RPMI7951 (cell line): ENCODE measurements at places on chromosomes 6 and 20. TPM values are rescaled to one million over a fixed set of nuclear protein-coding genes. Genes with fewer than 3 reads are reported as not detected.

SLC17A2 gene
- total RNA-seq: not detected in 2 replicates

NRN1 gene
- 26.8 and 32.8 TPM in 2 replicates for total RNA-seq

POU5F1 gene
- total RNA-seq: 0.36 TPM in 1 of 2 replicates, not detected in the other

XKR7 gene
- total RNA-seq: not detected in 2 replicates

MYB gene
- total RNA-seq: 0.12 TPM in 1 of 2 replicates, not detected in the other

OXT gene
- not detected in 2 replicates for total RNA-seq

TREML2 gene
- total RNA-seq: not detected in 2 replicates

HLA-G gene
- not detected in 2 replicates for total RNA-seq

RPS18 gene
- total RNA-seq: 3,254 and 3,442 TPM in 2 replicates

BTN1A1 gene
- total RNA-seq: not detected in 2 replicates

ADAM33 gene
- 3.0 and 3.6 TPM in 2 replicates for total RNA-seq

SEMG1 gene
- total RNA-seq: not detected in 2 replicates

- DNase-seq: no peak
Observed at GRCh38 chr20:59779656-59780380, 153.6 kb downstream of the SYCP2 start.

DNA sequence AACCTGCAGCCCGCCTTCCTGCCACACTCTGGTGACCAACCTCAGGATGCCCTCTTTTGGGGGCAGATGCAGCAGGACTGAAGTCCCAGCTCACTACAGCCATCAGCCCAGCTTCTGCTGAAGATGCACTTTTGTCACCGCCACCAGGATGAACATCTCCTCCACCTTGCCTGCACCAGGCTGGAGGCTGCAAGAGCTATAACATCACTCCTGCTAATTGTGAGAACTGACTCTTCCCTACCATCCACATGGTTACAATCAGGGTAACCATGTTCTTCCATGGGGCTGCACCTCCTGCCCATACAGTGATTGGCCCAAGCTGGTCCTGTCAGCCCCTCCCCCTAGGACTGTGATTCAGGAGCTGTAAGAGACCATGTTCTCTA lies 2.0 kb upstream of the ACTL10 start:
- DNase-seq: no peak

GRCh38 chr6:8059129-8059528 lies 5.1 kb downstream of the BLOC1S5 start:
- peak; percentile 13 for DNase-seq

- no peak for DNase-seq
Observed at GRCh38 chr6:111576291-111576690, 29.4 kb downstream of the TRAF3IP2 start.

DNA sequence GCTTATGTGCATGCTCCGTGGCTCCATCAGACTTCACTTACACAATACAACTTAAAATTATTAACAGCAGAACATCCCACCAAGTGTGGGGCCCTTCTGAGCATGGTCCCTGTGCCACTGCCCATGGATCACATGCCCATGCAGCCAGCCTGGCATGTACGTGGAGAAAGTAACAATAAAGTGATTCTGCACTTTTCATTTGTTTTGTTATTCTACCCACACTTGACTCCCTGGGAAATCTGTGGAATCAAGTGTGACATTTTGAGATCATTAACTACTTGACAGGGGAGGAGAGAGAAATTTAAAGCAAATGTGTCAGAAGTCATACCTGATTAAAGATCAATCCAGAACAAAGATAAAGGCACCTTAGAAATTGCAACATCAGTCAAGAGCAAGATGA lies 112.0 kb downstream of the ISM1 start:
- no peak for DNase-seq

GRCh38 chr6:90420500-90420899 lies 123.9 kb upstream of the BACH2 start:
- no peak for DNase-seq

- DNase-seq: peak; percentile 22
Observed at GRCh38 chr6:27667657-27668441, 194.9 kb upstream of the ZNF184 start.

- peak; percentile 24 for DNase-seq
Observed at GRCh38 chr6:37696841-37697662, 631 bp downstream of the MDGA1 start.

DNA sequence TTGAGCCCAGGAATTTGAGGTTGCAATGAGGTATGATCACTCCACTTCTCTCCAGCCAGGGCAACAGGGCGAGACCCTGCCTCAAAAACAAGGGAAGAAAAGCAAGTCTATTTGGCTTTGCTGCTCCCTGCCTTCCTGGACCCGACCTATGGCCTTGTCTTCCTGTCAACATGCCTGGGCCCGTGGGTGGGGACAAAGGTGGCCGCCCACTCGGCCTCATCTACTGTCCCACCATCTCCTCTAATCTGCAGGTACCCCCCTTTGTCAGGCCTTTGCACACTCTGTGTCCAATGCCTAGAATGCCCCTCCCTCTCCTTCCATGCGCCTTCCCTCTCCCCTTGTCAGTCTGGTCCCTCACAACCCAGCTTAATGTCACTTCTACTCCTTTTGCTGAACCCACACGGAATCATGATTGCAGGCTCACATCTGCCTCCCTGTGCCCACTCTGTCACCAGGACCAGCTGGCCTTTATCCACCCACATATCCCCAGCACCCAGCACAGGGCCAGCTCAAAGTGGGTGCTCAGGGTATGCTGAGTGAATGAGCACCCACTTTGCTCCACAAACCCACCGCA lies 40.3 kb downstream of the MDFI start:
- no peak for DNase-seq
